ENCODE measurements at places on chromosomes 1 and 21.

GRCh38 chr1:30806381-30807317, 49.1 kb upstream of the LAPTM5 start:
- ATAC-seq = no peak

- ATAC-seq = no peak
Observed at GRCh38 chr1:11184973-11185372, 4.2 kb upstream of the ANGPTL7 start.

GRCh38 chr1:228350179-228350742, 56.4 kb downstream of the TRIM11 start:
- no peak for ATAC-seq

- ATAC-seq = no peak
Observed at GRCh38 chr1:95497566-95497965, 263.6 kb downstream of the RWDD3 start.

- no peak for ATAC-seq
Observed at GRCh38 chr1:160911441-160911840, 26.5 kb upstream of the ITLN1 start.

Data from SK-N-SH treated with all-trans-retinoic acid at 6 μM for 48 hours (cell line).